ENCODE measurements at places on chromosomes 11 and 22. TPM values are rescaled to one million over a fixed set of nuclear protein-coding genes. Genes with fewer than 3 reads are reported as not detected.

GRCh38 chr11:81674211-81674610 is 1059.5 kb downstream of the FAM181B start:
- peak; percentile 24 for DNase-seq

DNA sequence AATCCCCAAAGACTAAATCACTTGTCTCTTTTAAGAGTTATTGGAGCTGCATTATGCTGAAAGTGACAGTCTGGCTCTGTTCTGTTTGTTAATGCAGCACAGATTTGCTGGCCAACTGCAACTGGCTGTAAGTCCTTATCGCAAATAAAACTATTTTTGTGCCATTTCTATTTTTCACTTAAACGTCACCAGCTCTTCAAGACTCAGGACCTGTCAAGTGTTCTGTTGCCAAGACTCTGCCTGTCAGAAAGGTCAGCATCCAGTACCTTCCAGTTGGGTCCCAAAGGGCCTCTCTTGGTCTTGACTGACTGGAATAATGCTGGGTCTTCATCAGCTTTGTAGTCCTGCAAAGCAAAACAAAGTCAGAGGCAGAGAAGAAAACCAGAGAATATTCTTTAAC is 45.6 kb downstream of the PITPNB start:
- no peak for DNase-seq

DNA sequence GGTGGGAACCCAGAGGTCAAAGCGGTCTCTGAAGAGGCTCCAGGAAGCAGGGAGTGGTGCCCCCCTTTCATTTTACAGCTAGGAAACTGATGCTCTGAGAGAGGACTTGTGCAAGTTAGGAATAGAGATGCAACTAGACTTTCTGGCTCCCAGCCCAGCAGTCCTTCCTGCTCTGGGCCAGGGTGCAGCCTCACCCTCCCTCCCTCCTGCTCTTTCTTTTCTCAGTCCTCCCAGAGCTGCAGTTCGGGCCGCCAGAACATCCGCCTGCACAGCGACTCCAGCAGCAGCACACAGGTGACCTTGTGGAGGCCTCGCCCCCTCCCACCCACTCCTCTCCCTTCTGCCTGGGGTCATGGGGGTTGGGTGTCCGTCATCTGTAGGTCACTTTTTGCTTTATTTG is 51.5 kb downstream of the LHFPL7 start:
- no peak for DNase-seq

DNA sequence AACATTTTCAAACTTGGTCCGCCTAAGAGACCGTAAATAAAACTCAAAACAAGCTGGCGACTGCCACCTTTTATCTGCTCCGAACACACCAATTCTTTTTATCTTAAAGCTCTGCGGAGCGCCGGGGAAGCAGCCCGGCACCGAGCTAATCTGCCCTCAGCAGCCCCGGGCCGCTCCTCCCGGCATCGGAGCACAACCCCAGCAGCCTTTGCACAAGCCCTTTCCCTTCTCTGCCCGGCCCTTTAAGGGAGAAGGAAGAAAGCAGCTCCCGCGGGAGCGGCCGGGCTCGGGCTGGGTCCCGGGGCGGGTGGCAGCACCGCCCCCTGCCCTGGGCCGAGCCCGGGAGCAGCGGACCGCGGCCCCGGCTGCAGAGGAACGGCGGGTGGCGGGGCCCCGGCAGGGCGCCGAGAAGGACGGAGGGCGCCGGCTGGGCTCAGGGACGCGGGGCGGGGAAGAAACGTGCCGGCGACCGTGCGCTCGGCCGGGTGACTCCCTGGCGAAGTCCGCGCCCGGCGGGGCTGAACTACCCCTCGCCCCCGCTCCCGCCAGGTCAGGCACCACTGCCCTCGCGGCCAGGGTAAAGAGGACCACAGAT is 133.6 kb upstream of the C11orf58 start:
- DNase-seq = peak; percentile 19

RFPL2 gene
- not detected for total RNA-seq
